ENCODE measurements at places on chromosomes 5 and 9.

DNA sequence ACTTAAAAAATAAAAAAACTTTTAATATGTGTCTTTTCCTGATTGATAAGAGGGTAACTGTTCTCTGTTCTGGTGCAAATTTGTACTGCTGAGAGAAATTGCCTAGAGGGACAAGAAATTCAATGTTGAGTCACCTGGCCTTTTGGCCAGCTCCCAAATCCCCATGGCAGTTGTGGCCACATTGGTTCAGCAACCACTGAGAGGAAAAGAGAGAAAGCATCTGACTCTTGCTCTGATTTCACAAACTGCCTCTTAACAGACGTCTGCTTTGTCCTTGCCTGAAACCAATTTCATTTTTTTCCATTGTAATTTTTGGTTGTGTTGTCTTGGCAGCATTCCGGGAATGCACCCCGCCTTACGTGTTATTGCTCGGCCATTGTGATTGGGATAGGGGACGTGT lies 42.4 kb downstream of the NTRK2 start:
- DNase-seq, result no peak

GRCh38 chr9:124239249-124240073 lies 18.3 kb upstream of the NEK6 start:
- no peak for DNase-seq

DNA sequence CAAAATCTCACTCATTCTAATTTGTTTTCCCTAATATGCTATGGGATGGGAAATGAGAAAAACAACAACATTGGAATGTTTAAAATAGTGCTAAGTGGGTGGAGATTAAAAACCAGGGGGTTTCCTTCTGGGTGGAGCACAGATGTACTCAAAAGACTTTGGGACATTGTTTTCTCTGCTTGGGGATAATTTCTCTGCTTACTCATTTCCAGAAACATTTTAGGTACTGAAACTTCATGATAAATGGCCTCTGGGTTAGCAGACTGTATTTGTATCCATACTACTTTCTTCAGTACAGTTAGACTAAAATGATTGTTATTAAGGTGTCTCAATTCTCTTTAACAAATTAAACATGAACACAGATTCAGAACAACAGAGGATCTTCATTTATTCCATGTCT lies 17.4 kb downstream of the ELOVL7 start:
- DNase-seq, result no peak

GRCh38 chr9:95852059-95853032 lies 23.1 kb upstream of the ERCC6L2 start:
- DNase-seq, result no peak

- DNase-seq, result no peak
Observed at GRCh38 chr5:151096001-151096373, 15.2 kb upstream of the TNIP1 start.

DNA sequence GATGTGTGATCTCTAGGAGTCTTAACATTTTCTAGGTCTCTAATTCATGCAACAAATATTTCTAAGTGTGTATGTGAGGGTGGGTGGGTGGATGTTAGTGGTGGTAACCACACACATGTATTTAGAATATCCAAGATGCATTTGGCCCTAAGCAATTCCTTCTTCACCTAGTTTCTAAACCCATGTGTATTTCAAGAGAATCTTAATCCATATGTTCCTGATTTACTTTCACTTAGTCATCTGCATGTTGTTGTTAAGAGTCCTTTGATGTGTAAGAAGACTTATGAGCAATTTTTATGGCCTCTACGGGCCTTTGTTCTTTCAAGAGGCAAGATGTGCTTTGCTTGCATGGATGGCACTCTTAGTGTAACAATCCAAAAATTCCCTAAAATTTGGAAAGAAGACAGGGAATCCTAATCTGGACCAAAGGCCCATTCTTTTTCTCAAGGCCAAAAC lies 282.6 kb downstream of the SPATA31D1 start:
- DNase-seq, result no peak

DNA sequence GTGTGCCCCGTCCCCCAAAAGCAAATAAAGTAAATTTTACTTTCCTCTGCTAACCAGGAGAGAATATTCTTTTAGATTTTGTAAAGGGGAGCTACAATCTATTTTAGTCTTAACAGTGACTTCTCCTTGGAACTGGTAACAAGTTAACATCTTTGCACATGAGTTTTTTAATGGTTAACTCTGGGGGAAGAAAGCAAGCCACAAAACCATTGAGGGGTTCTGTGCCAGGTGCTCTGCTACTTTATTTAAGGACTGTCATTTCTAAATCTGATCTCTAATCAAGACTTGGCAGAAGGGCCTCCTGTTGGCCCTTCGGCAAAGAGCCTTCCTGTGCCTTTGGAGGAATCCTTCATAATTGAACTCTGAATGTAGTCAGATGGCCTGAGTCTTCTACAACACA lies 153.4 kb downstream of the SLC12A2 start:
- DNase-seq, result no peak

GRCh38 chr5:137315109-137315508 lies 184.0 kb downstream of the SPOCK1 start:
- DNase-seq, result no peak

GRCh38 chr5:55427157-55427556 lies 107.6 kb downstream of the PLPP1 start:
- no peak for DNase-seq

DNA sequence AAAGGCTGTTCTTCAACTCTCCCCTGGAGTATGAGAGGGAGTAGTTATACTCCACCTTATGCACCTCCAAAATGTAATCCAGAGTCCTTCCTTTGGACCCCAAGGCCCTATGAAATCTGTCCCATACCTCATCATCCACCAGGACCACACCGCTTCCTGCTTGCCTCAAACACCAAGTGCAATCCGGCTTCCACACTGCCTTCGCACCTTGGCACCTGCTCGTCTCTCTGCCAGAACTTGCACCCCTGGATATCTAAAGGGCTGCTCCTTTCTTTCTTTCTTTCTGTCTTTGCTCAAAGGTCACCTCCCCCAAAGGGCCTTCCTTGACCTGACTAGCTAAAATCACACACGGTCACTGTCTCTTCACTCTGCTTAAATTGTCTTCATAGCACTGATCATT lies 63.9 kb upstream of the SHB start:
- DNase-seq, result no peak

GRCh38 chr9:81053298-81054025 lies 635.9 kb downstream of the TLE1 start:
- DNase-seq, result no peak

DNA sequence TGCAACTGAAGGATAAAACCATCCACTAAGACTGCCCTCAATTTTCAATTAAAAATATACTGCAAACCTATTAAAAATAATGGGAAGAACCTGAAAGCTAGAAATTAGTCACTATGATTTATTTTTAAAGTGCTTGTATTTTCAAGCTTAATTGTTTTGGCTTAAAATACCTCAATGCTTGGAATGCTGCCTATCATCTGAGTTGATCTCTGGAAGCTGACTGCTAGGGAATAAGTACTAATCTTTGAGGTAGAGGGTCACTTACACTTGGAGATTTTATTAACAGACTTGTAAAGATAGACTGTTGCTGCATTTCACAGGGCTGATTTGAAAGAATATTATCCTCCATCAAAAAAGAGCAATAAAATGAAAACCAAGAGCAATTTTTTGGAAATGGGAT lies 6.2 kb downstream of the PCSK1 start:
- no peak for DNase-seq

DNA sequence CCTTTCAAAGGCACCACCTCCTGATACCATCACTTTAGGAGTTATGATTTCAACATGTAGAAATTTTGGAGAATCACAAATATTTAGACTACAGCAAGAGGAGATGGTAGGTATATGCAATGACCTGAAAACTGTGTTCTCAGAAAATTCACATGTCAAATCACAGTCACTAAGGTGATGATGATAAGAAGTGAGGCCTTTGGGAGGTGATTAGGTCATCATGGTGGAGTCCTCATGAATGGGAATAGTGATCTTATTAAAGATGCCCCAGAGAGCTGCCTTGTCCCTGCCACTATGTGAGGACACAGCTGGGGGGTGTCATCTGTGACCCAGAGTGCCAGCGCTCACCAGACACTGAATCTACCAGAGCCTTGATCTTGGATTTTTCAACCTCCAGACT lies 513.5 kb upstream of the TUSC1 start:
- DNase-seq, result no peak

GRCh38 chr9:114150608-114151007 lies 4.7 kb upstream of the COL27A1 start:
- no peak for DNase-seq

GRCh38 chr5:125002727-125003598 lies 256.5 kb upstream of the ZNF608 start:
- no peak for DNase-seq

GRCh38 chr5:41290810-41291209 lies 77.5 kb upstream of the C6 start:
- DNase-seq, result no peak

DNA sequence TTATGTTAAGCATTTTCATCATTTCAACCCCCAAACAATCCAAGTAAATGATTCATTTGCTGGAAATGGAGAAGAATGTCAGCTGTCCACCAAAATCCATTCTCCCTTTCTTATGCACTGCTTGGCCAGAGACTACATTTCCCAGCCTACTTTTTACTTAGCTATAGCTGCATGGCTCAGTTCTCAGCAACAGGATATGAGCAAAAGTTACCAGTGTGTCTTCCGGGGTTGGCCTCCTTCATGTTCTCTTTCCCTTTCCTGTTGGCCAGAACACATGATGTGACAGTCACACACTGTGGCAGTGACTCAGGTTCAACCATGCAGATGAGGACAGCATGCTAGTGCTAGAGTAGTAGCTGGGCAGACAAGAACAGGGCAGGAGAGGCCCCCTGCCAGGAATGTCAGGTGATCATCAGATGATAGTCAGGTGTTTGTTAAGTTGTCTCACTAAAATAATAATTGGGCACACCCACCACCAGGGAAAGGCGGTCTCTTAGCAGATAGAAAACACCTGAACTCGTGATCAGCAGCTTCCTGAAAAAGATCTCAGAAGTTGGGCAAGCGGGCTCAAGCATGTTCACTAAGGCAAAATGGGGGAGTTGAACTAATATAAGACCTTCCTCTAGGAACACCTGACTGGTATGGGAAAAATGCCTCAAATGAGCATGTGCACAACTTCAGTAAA lies 12.2 kb downstream of the GPR150 start:
- DNase-seq, result peak; percentile 79

DNA sequence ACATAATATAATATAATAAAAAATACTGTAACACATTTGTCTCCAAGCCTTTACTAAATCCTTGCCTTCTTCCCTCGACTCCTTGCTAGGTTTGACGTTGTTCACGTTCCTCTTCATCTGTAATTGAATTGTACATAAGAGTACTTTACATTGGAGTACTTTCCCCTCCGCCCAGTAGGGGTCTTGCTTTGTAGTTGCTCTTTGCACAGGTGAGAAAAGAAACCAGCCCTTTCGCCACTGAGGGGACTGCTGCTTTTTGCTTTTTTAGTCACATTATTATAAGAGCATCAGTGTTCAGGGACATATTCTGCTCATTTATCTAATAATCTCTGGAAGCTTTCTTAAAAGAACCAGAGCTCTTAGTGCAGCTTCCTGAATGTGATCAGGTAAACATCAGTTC lies 115.0 kb downstream of the CETN3 start:
- no peak for DNase-seq

DNA sequence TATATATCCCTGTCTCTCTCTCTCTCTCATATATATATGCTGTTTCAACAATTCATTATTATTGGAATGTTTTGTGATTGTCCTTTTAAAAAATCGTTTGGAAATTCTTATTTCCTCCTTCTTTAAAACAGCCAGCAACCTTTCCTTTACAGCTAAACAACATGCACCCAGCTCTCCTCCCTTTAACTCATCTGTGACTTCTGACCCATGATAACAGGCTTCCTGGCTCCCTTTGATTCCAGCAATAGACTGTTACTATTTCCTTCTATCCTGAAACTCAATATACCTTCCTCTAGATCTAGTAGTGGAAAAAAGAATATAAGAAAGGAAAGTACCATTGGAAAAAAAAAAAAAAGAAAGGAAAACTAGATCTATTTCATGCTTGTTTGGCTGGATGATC lies 254.7 kb upstream of the RGMB start:
- no peak for DNase-seq

GRCh38 chr5:5739490-5739945 lies 317.0 kb downstream of the ICE1 start:
- no peak for DNase-seq

DNA sequence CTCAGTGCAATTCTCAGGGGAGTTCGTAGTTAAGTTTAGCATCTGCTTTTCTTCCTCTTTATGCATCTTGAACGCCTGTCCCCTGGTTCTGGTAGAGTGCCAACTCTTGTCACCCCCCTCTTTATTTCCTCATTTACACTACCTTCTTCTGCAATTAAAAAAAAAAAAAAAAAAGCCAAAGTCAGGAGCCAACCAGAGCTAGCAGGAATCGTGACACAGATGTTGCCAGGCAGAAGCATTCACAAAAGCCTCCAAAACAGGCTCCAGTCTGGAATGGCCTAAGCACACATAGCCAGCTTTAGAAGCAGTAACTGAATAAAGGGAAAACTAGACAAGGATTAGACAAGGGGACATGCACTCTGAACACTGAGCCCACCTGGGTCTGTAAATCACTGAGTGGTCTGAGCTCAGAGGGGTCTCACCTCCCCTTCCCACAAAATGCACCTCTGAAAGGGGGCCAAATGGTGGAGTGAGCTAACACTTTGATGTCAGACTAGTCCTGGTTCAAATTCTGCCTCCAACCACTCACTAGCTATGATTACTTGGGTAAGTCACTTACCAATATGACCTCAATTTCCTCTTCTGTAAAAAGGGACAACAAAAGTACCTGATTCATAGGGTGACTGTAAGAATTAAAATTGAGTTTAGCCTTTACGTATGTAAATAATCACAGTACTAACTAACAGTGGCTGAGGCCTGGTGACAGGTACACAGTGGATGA lies 2.0 kb downstream of the CD74 start:
- no peak for DNase-seq

DNA sequence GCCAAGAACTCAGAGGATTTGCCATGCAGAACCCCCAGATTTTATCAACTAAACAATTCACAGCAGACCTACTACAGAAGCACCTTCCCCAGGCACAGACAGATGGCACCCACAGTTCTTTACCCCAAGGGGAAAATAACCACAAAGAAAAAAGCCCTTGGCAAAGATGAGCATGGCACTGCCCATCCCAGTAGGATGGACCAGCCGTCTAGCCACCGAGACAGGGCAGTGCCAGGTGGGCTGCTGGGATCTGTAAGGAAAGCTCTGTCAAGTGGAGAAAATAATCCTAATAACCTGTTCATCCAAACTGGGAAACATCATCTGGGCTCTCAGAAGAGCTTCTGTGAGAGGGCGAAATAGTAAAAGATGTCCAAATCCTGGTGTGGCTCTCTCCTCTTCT lies 130.0 kb downstream of the COL23A1 start:
- DNase-seq, result no peak

- no peak for DNase-seq
Observed at GRCh38 chr5:14504816-14505215, 76.8 kb upstream of the OTULINL start.
